Gastrocnemius medialis (tissue), 4 donors: ENCODE measurements at places on chromosomes 13 and 19.

- DNase-seq = no peak
Observed at GRCh38 chr13:60165391-60166099, 1.8 kb upstream of the DIAPH3 start.

- no peak for DNase-seq
Observed at GRCh38 chr13:54511366-54511765, 1482.8 kb downstream of the OLFM4 start.

GRCh38 chr19:44653977-44654774 is 10.5 kb downstream of the PVR start:
- DNase-seq = peak; percentile 65

DNA sequence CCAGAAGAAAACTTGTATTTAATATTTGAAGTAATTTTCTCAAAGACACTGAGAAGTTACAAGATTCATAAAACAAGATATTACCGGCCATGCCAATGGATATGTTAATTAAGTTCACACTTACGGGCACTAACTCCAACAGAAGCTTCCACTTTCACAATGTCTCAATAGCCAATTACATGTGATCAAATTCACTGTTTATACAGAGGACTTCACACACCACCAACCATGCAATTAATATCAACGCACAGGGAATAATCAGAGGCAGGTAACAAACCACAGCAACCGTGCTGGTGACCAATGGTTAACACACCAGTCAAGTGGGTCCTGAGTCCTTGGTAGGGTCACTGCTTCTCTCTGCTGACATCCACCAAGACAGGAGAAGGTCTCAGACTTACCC is 5.9 kb upstream of the ACOD1 start:
- DNase-seq = no peak

DNA sequence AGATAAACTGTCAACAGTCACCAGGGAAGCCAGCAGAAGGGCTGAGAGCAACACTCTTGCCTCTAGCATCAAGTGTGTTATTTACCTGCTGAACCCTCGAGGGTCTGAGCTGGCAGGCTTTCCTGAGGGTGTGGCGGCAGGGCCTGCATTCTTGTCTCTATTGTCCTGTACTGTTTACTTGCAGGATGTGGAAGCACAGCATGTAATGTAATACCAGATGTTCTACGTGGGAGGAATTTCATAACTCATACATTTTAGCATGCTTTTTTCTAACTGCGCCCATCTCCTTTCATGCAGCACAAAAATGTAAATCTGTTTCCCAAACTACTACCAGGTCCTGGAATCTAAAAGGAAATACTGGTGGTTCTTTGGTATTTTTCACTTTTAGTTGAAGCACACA is 153.1 kb downstream of the RGCC start:
- peak; percentile 31 for DNase-seq

GRCh38 chr13:50401049-50401505 is 385.8 kb downstream of the KCNRG start:
- no peak for DNase-seq

DNA sequence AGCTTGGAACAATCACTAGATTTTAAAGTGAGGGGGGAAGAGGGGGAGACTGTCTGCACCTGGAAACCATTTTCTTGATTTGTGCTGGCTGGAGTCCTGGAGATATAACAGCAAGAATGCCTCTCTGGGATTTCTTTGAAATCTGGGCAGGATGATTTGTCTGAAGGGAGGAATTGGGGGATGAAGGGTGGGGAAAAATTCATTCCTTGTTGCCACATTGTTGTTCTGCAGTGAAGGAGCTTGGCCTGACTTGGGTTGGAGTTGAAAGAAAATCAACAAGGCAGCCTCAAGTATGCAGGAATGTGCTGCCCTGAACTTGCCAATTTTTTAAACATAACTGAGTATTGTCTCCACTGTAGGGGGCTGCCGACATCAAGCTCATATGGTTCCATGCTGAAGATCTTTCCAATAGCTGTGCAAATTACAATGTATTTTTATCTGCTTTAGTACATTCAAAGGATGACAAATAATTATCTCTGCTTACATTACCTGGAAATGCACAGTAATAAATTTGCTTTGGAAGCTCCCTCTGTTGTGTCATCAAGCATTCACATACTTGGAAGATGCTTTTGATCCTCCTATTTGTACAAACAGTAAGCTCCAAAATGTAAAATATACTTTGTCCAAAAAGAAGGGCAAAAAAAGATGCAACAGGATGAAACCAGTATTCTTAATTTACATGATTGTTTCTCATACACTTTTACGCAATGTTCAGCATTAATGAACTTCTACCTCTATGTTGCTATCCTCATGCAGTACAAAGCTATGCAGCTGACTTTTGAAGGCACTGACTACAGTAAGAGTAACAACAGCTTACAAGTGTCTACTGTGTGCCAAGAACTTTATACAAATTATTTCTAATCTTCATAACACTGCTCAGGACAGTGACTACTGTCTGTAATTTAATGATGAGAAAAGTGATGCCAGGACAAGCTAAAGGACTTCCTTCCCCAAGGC is 627.9 kb upstream of the KLF12 start:
- DNase-seq = no peak

DNA sequence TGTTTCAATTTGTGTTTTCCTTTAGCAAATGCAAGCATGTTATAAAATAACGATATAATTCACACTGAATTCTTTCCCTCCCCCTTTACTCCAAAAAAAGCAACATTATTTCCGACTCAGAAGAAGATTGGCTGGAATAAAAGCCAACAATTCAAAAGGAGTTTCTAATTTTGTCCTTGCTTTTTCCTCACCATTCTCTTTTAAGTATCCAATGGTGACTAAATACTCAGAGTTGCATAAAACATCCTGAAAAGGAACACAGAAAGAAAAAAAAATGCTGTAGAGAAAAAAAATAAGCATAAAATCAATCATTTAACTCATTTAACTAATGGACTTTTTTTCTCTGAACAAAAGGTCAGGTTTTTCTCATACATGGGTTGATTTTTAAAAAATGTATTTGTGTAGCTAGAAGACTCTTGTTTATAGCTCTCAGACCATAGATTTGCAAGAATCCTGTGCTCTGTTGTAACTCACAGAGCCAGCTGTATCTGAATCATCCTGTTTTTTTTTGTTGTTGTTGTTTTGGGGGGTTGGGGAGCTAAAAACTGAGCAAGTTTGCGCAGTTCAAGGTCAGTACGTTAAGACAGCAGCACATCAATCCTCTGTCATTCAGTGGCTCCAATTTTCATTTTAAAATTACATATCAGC is 108.1 kb downstream of the PCDH17 start:
- DNase-seq = no peak

DNA sequence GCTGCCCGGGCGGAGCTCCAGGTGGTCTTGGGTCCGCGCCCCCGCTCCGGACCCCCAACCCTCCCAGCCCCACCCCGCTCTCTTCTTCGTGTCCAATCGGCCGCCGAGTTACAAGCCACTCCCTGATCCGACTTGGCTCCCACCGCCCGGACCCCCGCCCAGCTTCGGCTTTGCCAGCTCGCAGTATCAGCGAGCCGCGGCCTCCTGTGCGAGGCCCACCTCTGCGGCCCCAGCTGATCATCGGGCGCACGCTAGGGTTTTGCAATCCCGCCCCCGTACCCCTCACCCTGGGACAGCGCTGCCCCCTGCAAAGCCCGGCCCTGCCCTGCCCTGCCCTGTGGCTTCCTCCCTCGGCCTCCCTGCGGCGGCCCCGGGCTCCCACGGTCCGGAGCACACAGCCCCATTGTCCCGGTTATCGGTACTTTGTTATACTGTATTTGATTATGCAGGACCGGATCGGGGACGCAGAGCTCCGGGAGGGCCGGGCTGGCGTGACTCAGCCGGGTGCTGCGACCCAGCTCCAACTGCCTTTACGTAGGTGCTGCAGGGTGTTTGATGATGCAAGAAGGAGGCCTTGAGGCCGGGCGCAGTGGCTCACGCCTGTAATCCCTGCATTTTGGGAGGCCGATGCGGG is 598 bp upstream of the LPAR2 start:
- no peak for DNase-seq

DNA sequence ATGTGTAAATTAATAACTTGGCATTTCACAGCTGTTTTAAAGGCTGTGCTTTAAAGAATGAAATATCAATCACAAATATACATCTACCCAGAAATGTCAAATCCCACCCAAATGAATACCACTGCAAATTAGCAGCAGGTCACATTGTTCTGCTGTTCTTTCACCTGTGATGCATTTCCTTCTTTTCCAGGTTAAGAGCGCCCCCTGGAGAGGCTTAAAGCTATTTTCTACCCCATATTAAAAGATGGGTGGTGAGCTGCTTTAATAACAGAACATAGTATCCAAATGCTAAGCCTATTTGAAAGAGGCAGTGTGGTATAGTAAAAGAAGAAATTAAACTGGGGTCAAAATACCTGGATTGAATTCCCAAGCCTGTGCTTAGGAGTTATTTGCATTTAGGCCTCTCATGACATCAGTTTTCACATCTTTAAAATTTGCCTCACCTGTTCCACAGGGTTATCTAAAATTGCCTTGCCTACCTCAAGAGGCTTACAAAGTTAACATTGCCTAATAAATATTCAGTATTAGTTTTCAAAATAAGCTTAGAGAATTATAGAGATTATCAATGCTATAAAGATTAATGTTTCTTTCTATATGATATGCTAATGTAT is 396.9 kb upstream of the SLITRK5 start:
- no peak for DNase-seq

DNA sequence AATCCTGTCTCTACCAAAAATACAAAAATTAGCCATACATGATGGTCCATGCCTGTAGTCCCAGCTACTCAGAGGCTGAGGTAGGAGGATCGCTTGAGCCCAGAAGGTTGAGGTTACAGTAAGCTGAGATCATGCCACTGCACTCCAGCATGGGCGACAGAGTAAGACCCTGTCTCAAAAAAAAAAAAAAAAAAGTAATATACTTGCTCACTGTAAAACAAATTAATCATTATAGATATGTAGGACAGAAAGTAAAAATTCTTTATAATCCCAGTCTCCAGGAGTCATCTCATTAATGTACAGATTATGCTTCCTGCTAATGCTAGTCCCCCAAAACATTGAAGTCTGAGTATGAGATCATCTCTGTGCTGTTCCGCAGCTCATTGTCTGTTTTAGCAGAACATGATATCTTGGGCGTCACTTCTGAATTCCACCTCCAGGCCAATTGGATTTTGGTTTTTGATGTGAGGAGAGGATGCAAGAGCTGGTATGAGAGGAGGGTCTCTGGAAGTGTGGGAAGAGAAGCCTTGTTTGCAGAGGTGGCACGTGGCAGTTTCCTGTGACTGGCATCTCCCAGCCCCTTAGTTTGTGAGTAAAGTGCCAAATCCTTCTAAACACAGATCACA is 75.4 kb upstream of the NPAS1 start:
- DNase-seq = no peak

DNA sequence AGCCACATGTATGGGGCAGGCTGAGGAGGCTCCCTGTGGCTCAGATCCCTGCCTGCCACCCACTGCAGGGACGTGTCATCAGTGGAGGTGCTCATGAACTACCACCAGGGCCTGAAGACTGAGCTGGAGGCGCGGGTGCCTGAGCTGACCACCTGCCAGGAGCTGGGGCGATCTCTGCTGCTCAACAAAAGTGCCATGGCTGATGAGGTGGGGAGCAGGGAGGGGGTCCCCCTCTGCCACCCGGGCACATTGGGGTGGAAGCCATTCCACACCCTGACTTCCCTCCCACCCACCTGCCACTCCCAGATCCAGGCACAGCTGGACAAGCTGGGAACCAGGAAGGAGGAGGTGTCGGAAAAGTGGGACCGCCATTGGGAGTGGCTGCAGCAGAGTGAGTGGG is 11.3 kb upstream of the SHKBP1 start:
- no peak for DNase-seq

DNA sequence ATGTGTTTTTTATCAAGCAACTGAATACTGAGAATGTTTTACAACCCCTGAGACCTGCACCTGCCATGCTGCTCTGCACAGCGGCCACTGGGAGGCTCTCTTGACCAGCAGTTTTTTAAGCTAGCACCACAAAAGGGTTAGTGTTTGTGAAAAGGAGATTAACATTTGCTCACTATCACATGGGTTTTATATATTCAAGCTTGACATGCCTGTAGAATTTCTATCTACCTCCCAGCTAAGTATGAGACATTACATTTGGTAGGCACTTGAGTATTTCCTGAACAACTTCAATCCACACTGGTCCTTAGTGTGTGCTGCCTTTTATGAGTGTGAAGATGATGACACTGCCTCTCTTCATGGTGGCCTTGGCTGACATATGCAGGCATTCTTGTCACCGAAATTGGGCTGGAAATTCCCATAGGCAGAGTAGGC is 1238.9 kb downstream of the UQCRFS1 start:
- no peak for DNase-seq

DNA sequence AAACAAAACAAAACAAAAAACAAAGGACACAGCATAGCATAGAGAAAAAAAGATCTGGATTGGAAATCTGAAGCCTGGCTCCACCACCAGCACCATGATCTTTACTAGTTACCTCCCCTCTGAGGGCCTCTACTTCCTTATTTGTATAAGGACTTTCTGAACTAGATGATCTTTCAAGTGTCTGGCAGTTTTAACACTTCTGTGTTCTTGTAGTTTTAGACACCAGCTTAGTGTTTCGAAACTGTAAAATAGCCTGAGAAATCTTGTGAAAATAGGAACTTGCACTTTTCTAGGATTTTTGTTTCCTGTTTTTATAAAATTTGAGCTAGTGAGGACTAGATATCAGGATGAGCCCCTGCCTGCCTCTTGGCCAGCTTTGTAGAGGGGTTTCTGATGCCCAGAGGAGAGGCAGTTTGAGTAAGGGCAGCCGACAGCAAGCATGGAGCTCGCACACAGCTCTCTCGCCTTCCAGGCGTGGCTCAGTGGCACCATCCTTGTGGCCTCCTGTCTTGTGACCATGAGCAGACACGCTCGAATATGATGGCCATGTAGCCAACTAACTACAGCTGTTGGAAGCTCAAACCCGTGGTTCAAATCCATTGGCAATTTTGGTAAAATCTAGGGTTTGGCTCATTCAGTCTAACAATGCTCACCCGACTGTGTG is 319.0 kb downstream of the KCNRG start:
- DNase-seq = no peak

DNA sequence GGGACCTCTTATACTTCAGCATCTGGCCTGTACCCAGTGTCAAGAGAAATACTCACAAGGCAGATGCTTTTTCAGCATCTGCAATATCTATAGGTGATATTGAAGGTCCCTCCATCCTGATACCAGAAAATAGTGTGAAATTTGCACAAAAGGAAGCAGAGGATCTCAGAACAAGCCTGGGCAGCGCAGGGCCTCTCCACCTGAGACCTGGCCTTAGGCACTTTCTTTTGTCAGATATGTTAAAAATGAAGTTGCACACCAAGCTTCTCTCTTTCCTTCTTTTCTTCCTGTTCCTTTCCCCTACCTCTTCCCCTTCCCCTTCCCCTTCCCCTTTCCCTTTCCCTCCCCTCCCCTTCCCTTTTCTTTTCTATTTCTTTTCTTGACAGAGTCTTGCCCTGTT is 62.2 kb downstream of the ARHGEF18 start:
- no peak for DNase-seq

- peak; percentile 12 for DNase-seq
Observed at GRCh38 chr19:6161271-6161850, 25.9 kb downstream of the ACSBG2 start.

- no peak for DNase-seq
Observed at GRCh38 chr13:21427741-21428140, 31.4 kb downstream of the ZDHHC20 start.
